ENCODE measurements at places on chromosomes 3 and 15. TPM values are rescaled to one million over a fixed set of nuclear protein-coding genes. Genes with fewer than 3 reads are reported as not detected.

Gene PLA2G4E
- not detected for total RNA-seq

Gene PLSCR4
- 115 TPM for total RNA-seq

Gene GRAMD1C
- 10.7 TPM for total RNA-seq

Gene PODXL2
- 7.8 TPM for total RNA-seq

Gene FBXW12
- total RNA-seq, result not detected

Gene IGF2BP2
- 2.7 TPM for total RNA-seq

Gene REC114
- total RNA-seq, result not detected

Gene SPINT1
- total RNA-seq, result 4.6 TPM

Gene KNG1
- not detected for total RNA-seq

Gene PDZRN3
- 166 TPM for total RNA-seq

Gene DPPA4
- total RNA-seq, result not detected

Gene GPR176
- 88.0 TPM for total RNA-seq

Gene LARP6
- total RNA-seq, result 92.6 TPM

Gene ENTPD3
- total RNA-seq, result 3.0 TPM

Gene ESYT3
- total RNA-seq, result 7.1 TPM

Gene FOXB1
- total RNA-seq, result not detected

Gene MOBP
- total RNA-seq, result not detected

Gene POPDC2
- 35.2 TPM for total RNA-seq

Gene GPR15
- total RNA-seq, result not detected

Gene POC1A
- total RNA-seq, result 8.1 TPM

Gene ARNT2
- total RNA-seq, result 5.8 TPM

Gene TNIK
- 21.7 TPM for total RNA-seq

Gene IL20RB
- 0.71 TPM for total RNA-seq

Gene TUSC7
- total RNA-seq, result not detected

Gene LRRC2
- 0.42 TPM for total RNA-seq

Gene ATR
- 41.6 TPM for total RNA-seq

Gene INKA1
- 6.4 TPM for total RNA-seq

Gene MRPS25
- total RNA-seq, result 31.0 TPM

Gene TNFAIP8L3
- 42.0 TPM for total RNA-seq

Gene MITF
- total RNA-seq, result 12.3 TPM

Gene UBE2E2
- 44.0 TPM for total RNA-seq

Gene MTHFS
- 6.2 TPM for total RNA-seq

Gene ACP3
- total RNA-seq, result 5.9 TPM

Gene IGDCC3
- not detected for total RNA-seq

Gene EXD1
- not detected for total RNA-seq

Gene SNX33
- total RNA-seq, result 57.3 TPM

Gene CPNE4
- total RNA-seq, result 0.54 TPM

Gene CD200R1
- total RNA-seq, result 3.2 TPM

Gene TFDP2
- total RNA-seq, result 29.2 TPM

Gene TICRR
- total RNA-seq, result not detected

Gene CCDC80
- total RNA-seq, result 90.8 TPM

Gene ATP13A4
- not detected for total RNA-seq

Gene FRMD5
- total RNA-seq, result not detected

Gene DUOXA2
- total RNA-seq, result not detected

Gene C2CD4A
- not detected for total RNA-seq

Gene NANOGP8
- total RNA-seq, result 0.81 TPM

Gene DPH6
- total RNA-seq, result 34.8 TPM

Gene CILP
- 8.5 TPM for total RNA-seq

Gene SLC49A4
- total RNA-seq, result 17.4 TPM

Gene ASB14
- not detected for total RNA-seq

Gene TMEM108
- total RNA-seq, result 0.28 TPM

Gene DNAH12
- total RNA-seq, result 0.14 TPM

Gene SEC61A1
- total RNA-seq, result 149 TPM

Gene HYAL2
- total RNA-seq, result 86.5 TPM

Gene LSG1
- 19.4 TPM for total RNA-seq

Gene VPS33B
- 12.2 TPM for total RNA-seq

All from thoracic aorta (tissue), 2 donors.